Breast epithelium (tissue), 4 donors: ENCODE measurements at places on chromosomes 5 and 9. TPM values are rescaled to one million over a fixed set of nuclear protein-coding genes. Genes with fewer than 3 reads are reported as not detected.

DNA sequence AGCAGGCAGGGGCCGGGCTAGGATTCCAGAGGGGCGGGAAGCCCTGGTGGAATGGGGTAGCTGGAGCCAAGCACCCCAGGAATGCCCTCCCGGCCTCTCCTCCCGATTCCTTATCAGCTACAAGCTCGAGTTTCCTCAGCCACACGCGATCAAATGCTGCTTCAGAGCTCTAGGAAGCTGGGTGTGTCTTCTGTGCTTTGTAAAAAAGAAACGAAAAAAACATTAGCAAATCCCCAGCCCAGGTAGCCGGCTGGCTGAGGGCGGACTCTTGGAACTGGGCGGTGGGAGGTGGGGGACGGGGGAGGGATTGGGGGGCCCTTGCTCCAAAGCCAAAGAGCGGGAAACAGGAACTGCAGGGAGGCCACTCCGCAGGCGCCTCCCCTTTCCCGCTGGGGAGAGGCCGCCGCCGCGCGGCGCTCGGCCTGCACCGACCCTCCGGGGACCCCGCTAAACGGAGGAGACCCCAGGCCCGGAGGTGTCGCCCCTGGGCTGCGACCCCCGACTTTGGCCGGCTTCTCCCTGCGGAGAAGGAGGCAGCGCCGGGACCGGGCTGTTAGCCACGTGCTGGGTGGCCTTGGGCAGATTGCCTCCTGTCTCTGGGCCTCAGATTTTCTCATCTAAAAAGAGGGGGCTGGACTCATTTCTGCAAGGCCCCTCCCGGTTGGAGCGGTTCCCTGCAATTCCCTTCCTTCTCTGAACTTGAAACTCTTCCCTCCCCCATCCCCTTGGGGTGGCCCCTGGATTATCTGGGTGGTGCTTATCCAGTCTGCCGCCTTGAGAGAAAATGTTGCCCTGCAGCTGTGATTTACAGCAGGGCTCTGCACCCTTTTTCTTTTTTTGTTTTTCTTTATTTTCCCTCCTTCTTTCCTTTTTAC lies 40.9 kb upstream of the FABP6 start:
- no peaks in the 10 kb centered on the region for H3K36me3 ChIP-seq
- no peaks in the 10 kb centered on the region for H3K27me3 ChIP-seq
- peak overlapping the region; percentile 45 for H3K27ac ChIP-seq

GRCh38 chr5:78132507-78132906 lies 162.0 kb downstream of the AP3B1 start:
- no peak overlapping the region for H3K27ac ChIP-seq
- no peaks in the 10 kb centered on the region for H3K4me1 ChIP-seq
- no peaks in the 10 kb centered on the region for H3K36me3 ChIP-seq
- DNase-seq: no peak
- H3K4me3 ChIP-seq: no peak overlapping the region

GRCh38 chr5:111582451-111582850 lies 70.1 kb upstream of the STARD4 start:
- no peaks in the 10 kb centered on the region for H3K27me3 ChIP-seq
- no peaks in the 10 kb centered on the region for H3K4me1 ChIP-seq
- H3K27ac ChIP-seq: no peak overlapping the region
- no peak overlapping the region for H3K4me3 ChIP-seq

- no peaks in the 10 kb centered on the region for H3K36me3 ChIP-seq
- H3K27me3 ChIP-seq: no peaks in the 10 kb centered on the region
- no peaks in the 10 kb centered on the region for H3K4me1 ChIP-seq
These were observed 186.7 kb upstream of the TLX3 start for GRCh38 chr5:171122372-171122771.

DNA sequence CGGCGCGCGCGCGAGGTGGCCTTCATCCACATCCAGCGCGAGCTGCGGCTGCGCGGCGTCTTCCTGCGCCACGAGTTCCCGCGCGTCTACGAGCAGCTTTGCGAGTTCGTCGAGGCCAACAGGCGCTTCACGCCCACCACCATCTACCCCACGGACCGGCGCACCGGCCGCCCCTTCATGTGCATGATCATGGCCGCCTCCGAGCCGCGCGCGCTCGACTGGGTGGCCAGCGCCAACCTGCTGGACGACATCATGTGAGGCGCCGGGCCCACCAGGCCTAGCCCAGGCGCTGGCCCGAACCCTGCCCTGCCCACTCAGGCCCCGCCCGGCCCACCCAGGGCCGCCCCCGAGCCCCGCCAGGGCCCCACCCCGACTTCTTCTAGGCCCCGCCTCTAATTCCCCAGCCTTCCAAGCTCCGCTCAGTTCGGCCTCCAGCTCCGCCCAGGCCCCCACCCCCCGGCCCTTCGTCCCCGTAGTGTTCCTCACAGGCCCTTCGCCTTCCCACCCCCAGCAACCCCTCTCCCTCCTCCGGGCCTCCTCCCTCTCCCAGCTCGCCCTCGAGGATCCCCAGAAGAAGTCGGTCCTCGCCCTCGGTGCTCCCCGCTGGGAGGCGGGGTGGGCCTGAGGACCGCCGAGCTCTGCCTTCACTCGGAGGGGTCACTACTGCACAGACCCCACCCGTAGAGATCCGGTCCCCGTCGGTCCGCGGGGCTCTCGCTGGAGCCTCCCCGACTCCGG lies 2.0 kb upstream of the PHPT1 start:
- H3K4me3 ChIP-seq: peak overlapping the region; percentile 91
- H3K4me1 ChIP-seq: peaks cover 9% of the 10 kb centered on the region
- H3K27ac ChIP-seq: peak overlapping the region; percentile 95
- H3K27me3 ChIP-seq: peaks cover 37% of the 10 kb centered on the region
- DNase-seq: no peak

- no peak overlapping the region for H3K27ac ChIP-seq
- H3K27me3 ChIP-seq: no peaks in the 10 kb centered on the region
- H3K4me1 ChIP-seq: no peaks in the 10 kb centered on the region
- H3K36me3 ChIP-seq: no peaks in the 10 kb centered on the region
- no peak overlapping the region for H3K4me3 ChIP-seq
- no peak for DNase-seq
These were observed 100.4 kb upstream of the TLE1 start for GRCh38 chr9:81789721-81790120.

GRCh38 chr5:104942735-104943134 lies 1380.1 kb upstream of the NUDT12 start:
- no peaks in the 10 kb centered on the region for H3K36me3 ChIP-seq
- H3K27ac ChIP-seq: no peak overlapping the region
- no peaks in the 10 kb centered on the region for H3K4me1 ChIP-seq
- H3K4me3 ChIP-seq: no peak overlapping the region
- no peak for DNase-seq

- H3K4me3 ChIP-seq: no peak overlapping the region
- H3K27ac ChIP-seq: no peak overlapping the region
- no peaks in the 10 kb centered on the region for H3K4me1 ChIP-seq
- H3K36me3 ChIP-seq: no peaks in the 10 kb centered on the region
- DNase-seq: no peak
These were observed 55.2 kb downstream of the GLDC start for GRCh38 chr9:6590334-6590733.

DNA sequence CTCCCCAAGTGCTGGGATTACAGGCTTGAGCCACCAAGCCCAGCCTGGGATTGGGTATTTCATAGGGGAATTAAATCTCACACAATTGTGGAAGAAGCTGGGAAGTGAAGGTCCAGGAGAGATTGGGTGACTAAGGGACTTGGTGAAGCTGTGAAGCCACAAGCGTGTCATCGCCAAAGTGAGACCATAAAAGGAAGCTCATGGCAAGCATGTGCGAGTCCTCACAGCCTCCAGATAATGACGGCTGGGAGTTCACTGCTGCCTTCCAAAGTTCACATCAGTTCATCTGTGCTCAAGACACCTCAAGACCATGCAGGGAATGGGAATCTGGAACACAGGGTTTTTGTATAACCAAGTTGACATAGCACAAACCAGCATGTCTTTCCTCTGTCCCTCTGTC lies 210.6 kb downstream of the MARCHF11 start:
- no peaks in the 10 kb centered on the region for H3K36me3 ChIP-seq
- no peaks in the 10 kb centered on the region for H3K4me1 ChIP-seq
- H3K27ac ChIP-seq: no peak overlapping the region
- H3K27me3 ChIP-seq: no peaks in the 10 kb centered on the region
- DNase-seq: no peak

GRCh38 chr5:107743373-107744000 lies 72.8 kb upstream of the EFNA5 start:
- H3K4me3 ChIP-seq: no peak overlapping the region
- H3K27ac ChIP-seq: no peak overlapping the region
- DNase-seq: no peak
- no peaks in the 10 kb centered on the region for H3K27me3 ChIP-seq
- H3K4me1 ChIP-seq: no peaks in the 10 kb centered on the region

- DNase-seq: no peak
- no peaks in the 10 kb centered on the region for H3K4me1 ChIP-seq
- H3K27ac ChIP-seq: no peak overlapping the region
These were observed 57.1 kb upstream of the CER1 start for GRCh38 chr9:14779566-14780022.

DNA sequence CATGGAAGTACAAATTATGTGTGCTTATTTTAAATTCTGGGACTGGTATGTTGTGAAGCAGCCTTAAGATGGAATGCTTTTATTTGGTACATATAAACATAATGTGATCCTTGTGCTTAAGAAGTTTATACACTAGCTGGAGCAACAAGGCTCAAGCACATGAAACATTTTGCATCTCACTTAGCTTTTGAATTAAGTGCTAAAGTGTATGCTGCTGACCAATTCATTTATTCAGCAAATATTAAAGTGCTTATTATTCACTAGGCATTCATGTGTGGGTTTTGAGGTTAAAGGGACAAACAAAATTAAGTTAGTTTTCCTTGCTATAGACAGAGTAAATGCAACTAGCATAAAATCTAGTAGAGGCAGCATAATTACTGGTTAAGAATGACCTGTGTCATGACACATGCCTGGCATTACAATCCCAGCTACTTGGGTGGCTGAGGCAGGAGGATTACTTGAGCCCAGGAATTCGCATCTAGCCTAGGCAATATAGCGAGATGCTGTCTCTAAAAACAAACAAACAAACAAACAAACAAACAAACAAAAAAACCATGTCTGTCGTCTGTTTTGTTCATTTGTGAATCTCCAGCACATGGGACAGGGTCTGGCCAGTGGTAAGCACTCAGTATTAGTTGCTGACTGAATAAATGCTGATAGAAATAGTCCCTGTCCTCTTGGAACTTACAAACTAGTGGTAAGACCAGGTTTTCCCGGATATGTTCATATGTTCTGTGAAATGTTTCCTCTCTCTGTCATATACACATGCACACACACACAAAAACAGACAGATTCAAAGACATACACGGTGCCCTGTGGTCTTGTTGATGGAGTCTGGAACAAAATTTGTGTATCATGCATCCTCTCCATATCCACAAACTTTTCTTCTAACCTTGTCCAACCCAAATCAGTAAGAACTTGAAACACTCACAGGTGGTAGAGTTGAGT lies 41.9 kb upstream of the TNFAIP8 start:
- H3K27me3 ChIP-seq: no peaks in the 10 kb centered on the region
- H3K36me3 ChIP-seq: no peaks in the 10 kb centered on the region
- H3K27ac ChIP-seq: no peak overlapping the region
- H3K4me3 ChIP-seq: no peak overlapping the region
- no peak for DNase-seq

DNA sequence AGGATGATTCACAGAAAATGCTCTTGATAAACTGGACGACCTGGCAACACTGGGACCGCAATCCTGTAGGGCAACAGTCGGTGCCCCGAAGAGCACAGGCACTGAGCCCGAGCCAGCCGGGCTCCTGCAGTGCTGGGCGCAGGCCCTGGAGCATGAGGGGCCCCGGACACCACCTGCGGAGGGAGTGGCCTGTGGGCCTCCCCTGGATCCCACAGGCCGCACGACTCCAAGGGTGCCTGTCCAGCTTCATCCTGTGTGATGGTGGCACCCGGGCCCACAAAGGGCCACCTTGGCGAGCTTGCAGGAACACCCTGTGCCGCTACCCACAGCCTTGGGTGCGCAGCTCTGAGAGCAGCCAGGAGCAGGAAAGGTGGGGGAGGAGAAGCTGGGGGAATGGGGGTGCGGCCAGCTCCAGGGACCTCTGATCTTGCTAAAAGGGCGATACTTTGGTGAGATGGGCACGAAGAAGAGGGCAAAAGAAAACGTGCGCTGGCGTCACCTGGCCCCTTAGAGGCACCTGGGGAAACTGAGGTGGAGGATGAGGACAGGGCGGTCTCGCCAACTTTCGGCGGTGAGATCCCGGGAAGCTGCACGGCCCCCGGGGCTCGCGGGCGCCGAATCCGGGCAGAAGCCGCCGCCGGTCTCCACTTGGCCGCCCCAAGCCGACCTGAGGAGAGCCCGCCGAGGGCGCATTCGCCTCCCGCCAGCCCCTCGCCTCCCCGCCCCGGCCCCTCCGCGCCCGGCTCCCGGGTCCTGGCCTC lies 722 bp downstream of the TBC1D9B start:
- peak overlapping the region; percentile 61 for H3K4me3 ChIP-seq
- no peak for DNase-seq
- no peaks in the 10 kb centered on the region for H3K27me3 ChIP-seq
- no peaks in the 10 kb centered on the region for H3K4me1 ChIP-seq

DNA sequence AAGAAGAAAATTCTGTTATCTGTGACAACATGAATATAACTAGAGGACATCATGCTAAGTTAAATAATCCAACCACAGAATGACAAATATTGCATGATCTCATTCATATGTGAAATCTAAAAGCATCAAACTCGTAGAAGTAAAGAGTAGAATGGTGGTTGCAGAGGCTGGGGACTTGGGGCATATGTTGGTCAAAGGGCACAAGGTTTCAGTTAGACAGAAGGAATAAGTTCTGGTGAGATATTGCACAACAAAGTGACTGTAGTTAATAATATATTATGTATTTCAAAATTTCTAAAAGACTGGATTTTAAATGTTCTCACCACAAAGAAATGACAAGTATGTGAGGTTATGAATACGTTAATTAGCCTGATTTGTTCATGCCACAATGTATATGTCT lies 24.8 kb downstream of the GRIA1 start:
- H3K27ac ChIP-seq: no peak overlapping the region
- no peaks in the 10 kb centered on the region for H3K4me1 ChIP-seq
- no peak overlapping the region for H3K4me3 ChIP-seq
- no peaks in the 10 kb centered on the region for H3K36me3 ChIP-seq

GRCh38 chr9:130262061-130262745 lies 3.4 kb upstream of the HMCN2 start:
- no peak overlapping the region for H3K27ac ChIP-seq
- no peak overlapping the region for H3K4me3 ChIP-seq
- peaks cover 9% of the 10 kb centered on the region for H3K4me1 ChIP-seq
- H3K27me3 ChIP-seq: peaks cover 33% of the 10 kb centered on the region
- no peaks in the 10 kb centered on the region for H3K36me3 ChIP-seq

MLANA gene
- total RNA-seq: not detected

WHRN gene
- 15.1 TPM for total RNA-seq

IRX2 gene
- 26.2 TPM for total RNA-seq

FAM169A gene
- total RNA-seq: 1.6 TPM

ADAMTS16 gene
- total RNA-seq: 0.33 TPM

DDX4 gene
- total RNA-seq: not detected

PLPP7 gene
- total RNA-seq: 9.3 TPM

RUSC2 gene
- total RNA-seq: 17.0 TPM

NR5A1 gene
- not detected for total RNA-seq
